ENCODE measurements at places on chromosomes 1 and 21.

DNA sequence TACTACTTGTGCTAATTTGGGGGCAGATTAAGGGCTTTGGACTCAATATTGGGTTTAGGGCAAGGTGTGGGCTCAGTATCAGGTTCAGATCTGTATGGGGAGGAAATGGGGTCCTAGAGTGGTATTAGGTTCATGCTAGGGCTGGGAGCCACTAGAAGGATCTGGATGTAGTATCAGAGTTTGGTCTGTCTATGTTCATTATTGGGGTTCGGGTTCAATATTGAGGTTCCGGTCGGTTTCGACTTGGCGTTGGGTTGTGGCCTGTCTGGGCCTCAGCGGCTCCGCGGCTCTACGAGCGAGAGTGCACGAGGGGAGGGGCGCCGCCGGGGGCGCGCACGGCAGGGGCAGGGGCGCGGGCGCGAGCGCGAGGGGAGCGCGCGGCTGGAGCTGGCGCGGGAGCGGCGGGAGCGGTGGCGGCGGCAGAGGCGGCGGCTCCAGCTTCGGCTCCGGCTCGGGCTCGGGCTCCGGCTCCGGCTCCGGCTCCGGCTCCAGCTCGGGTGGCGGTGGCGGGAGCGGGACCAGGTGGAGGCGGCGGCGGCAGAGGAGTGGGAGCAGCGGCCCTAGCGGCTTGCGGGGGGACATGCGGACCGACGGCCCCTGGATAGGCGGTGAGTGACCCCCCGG is at the start of gene PTPRF:
Gene PTPRF (plus strand): TSS at position 401 of the 624 bp plus-strand sequence. CDS start 14,193 bp downstream, outside the sequence.
- peak; percentile 78 for DNase-seq

DNA sequence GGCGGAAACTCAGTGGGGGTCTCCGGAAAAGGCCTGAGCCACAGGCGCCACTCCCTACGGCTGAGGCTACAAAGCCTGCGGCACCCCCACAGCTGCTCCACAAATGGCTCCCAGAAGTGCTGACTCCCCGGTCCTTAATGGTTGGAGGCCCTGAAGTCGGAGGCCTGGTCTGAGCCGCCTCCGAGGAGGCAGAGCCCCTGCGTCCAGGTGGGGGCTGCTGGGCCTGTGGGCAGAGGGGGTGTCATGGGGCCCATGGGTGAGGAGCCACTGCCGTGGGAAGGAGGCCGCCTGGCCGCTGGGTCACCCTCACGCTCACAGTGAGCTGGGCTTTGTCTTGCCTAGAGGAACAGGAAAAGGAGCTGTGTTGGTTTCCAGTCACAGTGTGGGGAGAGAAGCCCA is 12.4 kb upstream of the COL18A1 start:
- no peak for DNase-seq

DNA sequence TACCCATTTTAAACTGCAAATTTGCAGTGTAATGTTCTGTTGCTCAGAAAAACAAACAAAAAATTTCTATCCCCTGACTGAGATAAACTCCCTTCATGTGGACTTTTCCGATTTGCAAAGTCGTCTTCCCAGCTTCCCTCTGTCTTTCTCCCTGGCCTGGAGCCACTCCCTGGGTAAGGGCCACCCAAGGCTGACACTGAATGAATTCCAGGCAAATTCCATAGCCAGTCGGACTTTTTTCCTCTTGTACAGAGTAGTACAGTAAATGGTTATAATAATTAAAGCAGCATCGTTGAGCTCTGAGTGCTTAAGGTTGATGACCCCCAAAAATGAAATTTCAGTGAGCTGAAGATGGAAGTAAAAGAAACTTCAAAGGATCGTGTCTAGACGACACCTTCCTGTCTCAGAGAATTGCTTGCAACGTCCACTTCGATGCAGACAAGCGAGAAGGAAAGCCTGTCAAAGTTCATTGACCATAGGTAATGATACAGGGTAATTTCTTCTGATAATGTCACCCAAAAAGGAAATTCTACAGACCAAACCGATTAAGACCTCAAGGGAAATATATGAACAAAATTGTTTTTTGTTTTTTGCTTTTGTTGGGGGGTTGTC is 33.6 kb upstream of the LHX8 start:
- no peak for DNase-seq

GRCh38 chr1:220892997-220893700 is 13.9 kb downstream of the HLX start:
- peak; percentile 50 for DNase-seq

DNA sequence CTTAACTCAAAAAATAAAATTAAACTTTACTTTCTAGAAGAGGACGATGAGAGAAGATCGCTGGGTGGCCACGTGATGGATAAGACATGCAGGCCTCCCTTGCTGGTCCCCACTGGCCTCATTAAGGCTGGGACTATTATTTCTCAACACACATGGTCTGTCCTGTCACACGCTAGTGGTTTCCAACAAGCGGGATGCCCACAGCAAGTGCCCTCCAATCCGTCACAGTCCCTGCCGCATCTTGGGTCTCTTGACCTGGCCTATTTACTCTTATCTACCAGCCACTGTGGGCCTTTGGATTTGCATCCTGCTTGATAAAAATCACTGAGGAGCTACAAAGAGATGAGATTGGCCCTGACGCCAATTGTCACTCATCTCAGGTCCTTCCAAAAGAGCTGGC is 30.0 kb downstream of the CAPZB start:
- no peak for DNase-seq

DNA sequence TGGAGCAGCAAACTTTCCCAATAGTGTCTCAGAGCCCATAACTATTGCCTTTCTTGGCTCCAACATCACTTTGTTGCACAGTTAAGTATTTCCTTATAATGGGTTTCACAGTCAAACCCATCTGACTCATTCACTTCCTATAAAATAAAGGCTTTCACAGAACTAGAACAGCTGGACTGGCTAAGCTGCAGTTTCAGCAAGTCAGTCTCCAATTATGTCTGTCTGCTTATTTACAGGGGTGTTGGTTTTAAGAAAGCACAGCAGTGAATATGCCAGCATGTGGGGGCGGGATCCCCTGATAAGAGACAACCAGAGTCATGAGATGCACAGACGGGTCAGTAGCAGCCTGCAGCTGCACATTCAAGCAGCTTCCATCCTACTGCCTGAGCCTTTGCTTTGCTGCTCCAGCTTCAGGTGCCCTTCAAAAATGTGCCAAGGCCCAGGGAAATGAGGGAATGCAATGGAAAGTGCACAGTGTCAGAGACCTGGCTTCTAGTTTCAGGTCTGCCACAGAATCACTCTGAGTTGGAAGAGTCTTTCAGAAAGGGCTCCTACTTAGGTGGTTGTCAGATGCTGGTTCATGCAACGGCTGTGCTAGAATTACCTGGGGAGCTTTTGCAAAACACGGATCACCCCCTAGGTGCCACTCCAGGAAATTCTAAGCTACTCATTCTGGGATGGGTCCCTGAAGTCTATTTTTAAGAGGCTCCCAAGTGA is 24.8 kb downstream of the RNF19B start:
- DNase-seq: no peak

- DNase-seq: no peak
These were observed 132.0 kb upstream of the ZBTB40 start for GRCh38 chr1:22319608-22320007.

DNA sequence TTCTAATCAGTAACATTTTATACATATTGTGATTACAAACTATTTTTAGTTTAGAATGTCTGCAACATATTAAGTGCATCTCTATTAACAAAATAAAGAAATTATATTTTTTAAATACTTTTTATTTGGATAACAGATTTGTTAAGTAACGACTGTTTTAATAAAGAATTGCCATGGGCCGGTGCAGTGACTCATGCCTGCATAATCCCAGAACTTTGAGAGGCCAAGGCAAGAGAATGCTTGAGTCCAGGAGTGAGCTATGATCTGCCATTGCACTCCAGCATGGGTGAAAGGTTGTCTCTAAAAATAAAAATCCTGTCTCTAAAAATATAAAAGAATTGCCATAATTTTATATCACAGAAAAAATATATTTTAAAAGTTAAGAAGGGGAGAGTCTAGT is 4.1 kb downstream of the LRRIQ3 start:
- DNase-seq: no peak

DNA sequence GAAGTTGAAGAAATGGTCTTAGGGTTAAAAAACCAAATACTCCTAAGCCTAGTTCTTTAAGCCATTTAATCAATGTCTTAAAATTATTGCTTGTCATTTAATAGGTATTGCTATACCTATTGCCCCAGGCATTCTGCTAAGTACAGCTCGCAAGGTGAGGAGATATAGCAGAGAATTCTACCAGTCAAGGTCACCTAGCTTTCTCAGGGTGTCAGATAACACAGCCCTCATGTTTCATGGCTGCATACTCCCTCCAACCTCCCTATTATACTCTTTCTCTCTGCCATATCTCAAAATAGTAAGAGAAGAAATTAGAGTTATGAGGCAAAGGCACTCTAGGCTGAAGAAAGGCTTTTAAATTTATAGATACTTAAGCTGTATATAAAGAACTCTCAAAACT is 68.4 kb upstream of the GPR88 start:
- no peak for DNase-seq

DNA sequence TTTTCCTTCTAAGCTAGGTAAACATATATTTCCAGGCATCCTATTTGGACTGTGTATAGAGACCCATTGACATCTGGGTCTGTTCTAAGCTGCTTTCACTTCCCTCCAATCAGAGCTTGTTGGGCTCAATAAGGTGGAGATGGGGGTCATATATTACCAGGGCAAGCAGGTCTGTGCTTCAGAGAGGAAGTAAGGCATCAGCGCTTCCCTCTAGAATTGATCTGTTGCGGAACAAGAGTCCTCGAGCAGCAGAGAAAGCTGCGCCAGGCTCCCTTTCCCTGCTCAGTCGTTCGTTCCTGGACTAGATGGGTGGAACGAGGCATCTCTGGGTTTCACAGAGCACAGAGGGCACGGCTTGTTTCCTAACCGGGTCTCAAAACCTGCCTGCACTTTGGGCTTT is 63.5 kb downstream of the DISC1 start:
- no peak for DNase-seq

- no peak for DNase-seq
These were observed 3.4 kb downstream of the LINGO4 start for GRCh38 chr1:151801846-151802245.

DNA sequence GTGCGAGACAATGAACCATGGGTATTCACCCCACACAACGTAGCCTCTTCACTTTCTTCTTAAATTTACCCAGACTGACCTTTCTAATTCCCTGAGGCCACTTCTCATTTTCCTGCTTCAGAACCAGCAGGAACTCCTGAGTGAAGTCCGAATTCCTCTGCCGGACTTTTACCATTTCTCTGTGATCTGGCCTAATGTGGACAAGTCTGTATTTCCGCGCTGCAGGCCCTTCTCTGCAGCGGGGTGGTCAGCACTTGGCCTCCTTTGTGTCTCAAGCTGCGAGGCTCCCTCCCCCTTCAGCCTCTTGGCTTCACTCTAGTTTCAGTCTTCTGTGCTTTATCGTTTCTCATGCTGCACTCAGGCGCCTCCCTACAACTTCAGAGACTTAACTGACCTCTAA is 9.4 kb upstream of the CTBS start:
- DNase-seq: no peak
